ENCODE measurements at places on chromosomes 5 and 9.

- no peak for DNase-seq
These were observed 143.4 kb downstream of the TENT4A start for GRCh38 chr5:6856653-6857052.

GRCh38 chr5:180323941-180324600 is 29.1 kb downstream of the GFPT2 start:
- no peak for DNase-seq

DNA sequence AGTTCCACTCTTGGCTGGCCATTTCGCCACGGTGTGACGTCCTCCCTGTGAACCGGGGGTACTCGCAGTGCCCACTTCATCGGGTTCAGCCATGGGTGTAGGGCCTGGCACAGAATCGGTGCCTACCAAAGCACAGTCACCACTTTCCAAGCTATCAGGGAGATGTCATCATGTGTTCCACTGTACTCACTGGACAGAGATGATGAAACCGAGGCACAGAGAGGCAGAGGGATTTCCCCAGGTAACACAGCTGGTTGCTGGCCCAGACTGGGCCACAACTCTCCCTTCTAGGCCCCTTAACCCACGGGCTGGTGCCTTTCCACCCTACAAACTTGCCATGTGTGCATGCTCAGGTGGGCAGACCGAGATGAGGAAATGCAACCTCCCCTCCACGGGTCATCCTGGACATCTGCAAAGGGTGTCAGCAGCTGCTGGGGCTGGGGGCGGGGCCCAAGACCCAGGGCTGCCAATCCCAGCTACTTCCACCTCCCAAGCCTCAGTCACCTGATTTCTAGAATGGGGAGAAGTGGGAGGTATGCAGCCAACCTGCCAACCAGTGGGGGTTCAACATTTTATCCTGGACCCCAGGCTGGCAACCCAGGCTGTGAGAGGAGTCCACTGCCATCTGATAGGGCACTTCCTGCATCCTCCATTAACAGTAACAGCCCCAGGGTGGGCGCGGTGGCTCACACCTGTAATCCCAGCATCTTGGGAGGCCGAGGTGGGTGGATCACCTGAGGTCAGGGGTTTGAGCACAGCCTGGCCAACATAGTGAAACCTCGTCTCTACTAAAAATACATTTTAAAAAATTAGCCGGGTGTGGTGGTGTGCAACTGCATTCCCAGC is 893 bp upstream of the SH2D3C start:
- peak; percentile 42 for DNase-seq

GRCh38 chr5:1809416-1810035 is 8.3 kb downstream of the NDUFS6 start:
- DNase-seq, result no peak

DNA sequence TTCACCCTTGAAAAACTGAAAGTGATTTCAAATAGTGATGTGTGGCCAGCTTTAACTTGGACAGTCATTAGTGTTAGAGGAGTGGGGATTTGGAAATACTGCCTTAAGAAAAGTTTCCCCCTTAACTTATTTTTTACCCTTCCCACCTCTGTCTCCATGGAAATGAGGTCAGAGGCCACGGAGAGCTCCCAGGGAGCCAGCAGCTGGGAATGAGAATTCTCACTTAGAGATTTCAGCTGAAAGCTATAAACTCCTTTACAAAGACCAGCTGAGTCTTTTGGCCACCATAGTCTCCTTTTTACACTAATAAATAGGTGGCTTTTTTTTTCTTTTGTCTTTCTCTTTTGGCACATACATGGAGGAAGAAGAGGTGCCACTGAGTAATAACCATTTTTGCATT is 45.7 kb upstream of the PIK3R1 start:
- DNase-seq, result no peak

- no peak for DNase-seq
These were observed 79.4 kb downstream of the NLN start for GRCh38 chr5:65801352-65801783.

DNA sequence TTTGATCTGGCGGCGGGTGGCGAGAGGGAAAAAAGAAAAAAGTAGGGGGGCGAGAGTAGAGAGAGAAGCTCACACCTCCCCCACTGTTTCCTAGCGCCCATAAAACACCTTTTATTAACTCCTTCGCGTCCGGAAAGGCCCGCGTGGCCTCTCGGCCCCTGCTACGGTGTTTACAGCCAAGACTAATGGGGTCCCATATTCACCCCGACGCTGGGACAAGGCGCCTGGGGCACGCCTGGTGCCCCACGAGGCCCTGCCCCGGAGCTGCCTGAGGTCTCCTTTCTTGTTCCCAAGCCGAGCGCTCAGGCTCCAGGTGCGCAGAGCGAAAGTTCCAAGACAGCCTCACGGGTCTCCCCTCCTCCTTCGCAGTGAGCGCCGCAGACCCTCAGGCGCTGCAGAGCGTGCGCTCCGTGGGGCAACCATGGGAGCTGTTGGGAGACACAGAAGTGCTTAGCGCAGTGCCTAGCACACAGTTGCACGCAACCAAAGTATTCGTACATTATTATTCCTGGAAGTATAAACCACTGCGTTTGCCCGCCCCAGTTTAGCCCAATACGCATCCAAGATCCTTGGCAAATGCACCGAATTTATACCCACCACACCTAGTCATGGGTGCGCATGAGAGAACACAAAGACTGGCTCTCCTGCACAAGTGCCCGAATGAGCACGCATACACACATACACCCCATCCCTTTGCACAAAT is 4.3 kb downstream of the HAND1 start:
- DNase-seq, result no peak

GRCh38 chr5:121024416-121025311 is 560.6 kb downstream of the PRR16 start:
- DNase-seq, result no peak

GRCh38 chr9:69584759-69585158 is 87.4 kb downstream of the APBA1 start:
- DNase-seq, result no peak

GRCh38 chr9:15746905-15747304 is 194.1 kb downstream of the CCDC171 start:
- DNase-seq, result no peak

DNA sequence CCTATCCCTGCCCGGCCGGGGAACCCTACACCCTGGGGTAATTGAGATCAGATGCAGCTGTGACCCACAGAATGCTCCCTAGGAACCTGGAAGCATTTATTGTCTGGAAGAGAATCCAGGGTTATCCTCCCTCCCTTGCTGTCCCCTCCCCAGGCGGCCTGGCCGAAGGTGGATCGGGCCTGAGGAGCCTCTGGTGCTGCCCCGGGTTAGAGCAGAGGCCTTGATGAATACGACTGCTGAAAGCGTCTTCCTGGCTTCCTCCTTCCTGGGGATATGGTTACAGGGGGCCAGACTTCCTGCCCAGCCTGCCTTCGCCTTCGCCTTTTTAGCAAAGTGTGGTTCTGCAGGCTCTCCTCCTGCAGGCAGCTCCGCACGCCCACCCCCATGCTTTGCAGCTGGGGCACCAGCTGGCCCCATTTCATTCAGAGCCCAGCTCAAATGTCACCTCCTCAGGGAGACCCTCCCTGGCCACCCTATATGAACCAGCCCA is 22.5 kb upstream of the PTGS1 start:
- no peak for DNase-seq

DNA sequence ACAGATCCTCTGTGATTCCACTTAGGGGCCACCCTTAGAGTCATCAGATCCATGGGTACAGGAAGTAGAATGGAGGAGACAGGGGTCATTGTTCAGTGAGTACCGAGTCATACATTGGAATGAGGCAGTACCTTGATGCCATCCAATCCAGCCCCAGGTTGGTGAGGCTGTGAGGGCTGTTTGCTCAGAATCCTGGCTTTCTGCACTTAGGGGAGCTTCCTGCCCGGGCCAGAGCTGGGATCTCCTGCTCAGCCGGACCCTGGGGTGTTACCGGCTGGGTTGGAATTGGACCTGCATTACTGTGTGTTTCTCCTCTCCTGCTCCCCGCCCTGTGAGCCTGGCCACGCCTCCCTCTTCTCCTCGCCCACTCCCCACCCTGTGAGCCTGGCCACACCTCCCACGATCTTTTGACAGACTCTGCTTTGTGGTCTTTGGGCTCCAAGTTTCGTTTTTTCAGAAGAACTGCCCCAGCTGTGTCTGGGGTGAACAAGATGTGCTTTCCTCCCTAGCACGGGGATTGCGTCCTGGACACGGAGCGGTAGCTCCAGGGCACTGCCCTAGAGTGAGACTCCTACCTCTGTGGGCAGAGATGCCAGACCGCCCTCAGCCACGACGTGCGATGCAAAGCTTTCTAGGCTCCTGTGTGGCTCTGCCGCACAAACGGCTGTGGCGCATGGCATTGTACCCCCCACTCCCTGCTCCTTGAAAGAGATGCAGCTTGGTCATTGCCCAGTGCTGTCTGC is 15.4 kb downstream of the TRAF2 start:
- DNase-seq, result peak; percentile 74

GRCh38 chr9:75927356-75927755 is 36.9 kb downstream of the PCSK5 start:
- DNase-seq, result no peak

GRCh38 chr5:139647506-139648204 is 494 bp upstream of the CXXC5 start:
- no peak for DNase-seq

DNA sequence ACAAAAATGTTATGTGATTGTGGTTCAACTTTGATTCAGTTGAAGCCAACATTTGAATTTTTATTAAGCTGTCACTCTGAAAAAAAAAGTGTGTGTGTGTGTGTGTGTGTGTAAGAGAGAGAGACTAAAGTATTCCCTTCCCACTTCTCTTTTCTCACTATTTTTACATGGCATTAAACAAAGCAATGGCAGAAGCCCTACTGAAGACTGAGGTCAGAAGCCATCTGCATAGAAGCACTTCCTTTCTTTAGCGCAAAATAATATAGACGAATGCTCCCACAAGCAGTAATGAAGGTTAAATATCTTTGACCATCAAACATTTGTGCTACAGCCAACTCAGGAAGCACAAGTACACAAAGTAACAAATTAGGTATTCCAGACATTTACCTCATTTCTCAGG is 540.5 kb downstream of the KCTD16 start:
- DNase-seq, result no peak

DNA sequence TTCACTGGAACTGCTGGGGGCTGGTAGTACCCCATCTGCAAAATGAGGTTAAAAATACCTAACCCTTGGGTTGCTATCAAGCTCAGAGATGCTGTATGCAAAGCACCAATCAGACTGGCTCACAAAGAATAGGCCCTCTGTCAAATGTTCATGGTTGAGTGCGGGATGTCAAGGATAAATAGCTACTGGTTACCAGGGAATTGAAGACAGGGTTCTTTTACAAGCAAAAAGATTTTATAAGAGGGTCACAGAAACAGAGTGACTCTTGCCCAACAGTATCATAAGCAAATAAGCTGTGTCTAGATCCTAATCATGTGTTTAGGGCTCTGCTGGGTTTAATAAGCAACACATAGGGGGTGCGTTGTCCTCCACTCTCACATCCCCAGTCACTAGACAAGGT is 11.9 kb downstream of the SYK start:
- no peak for DNase-seq

DNA sequence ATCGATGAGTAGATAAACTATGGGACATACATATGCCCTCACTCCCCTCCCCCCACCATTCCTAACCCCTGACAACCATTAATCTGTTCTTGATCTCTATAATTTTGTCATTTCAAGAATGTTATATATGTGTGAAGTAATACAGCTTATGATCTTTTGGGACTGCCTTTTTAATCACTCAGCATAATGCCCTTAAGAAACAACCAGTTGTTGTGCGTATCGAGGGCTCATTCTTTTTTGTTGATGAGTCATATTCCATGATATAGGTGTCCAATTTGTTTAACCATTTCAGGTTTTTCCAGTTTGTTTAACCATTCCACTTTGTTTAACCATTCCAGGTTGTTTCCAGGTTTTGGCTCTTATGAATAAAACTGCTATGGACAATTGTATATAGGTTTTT is 75.6 kb downstream of the ARHGEF28 start:
- DNase-seq, result no peak

GRCh38 chr9:95360866-95361265 is 43.4 kb upstream of the FANCC start:
- no peak for DNase-seq

- no peak for DNase-seq
These were observed 39.4 kb upstream of the PPP2R2B start for GRCh38 chr5:146917931-146918330.

DNA sequence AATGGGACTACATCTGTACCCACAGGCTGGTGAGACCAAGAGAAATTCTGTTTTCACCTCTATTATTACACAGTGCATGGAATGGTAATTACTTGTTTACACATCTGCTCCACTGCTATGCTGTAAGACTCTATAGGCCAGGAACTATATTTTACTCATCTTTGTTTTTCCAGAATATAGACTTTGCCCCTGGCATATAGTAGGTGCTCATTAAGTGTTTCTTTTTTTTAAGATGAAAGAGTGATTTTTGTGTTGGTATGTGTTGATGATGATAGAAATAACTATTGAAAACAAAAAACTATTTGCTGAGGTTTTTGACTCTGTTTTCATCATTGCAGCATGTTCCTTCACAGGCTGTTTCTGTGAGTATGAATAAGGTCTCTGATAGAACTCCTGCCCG is 294.7 kb downstream of the CSNK1G3 start:
- DNase-seq, result no peak

GRCh38 chr5:6803981-6804550 is 90.8 kb downstream of the TENT4A start:
- no peak for DNase-seq

DNA sequence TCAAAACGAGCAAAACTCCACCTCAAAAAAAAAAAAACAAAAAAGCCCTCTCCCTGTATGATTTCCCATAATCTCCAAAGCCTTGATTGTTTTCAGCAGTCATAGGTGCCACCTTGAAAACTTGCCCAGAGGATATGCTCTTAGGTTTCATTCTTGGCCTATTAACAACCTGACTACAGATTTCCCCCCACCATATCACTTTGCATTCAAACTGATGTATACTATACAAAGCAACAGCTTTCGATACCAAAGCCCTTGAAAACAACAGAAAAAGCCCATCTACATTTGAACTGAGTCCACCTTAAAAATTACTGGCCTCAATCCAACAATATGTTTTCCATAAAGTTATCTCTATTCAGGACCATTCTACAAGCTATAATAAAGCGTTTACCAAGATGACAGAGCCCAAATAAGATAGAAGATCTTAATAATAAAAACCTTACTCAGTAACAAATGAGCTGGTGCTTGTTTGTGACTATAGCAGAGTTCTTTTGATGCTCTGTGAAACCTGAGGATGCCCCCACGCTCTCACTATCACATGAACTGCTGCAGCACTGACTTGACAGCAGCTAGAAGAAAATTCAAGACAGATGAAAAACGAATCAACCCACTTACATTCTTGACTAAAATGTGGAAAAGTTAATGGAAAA is 44.4 kb downstream of the FNBP1 start:
- DNase-seq, result no peak

DNA sequence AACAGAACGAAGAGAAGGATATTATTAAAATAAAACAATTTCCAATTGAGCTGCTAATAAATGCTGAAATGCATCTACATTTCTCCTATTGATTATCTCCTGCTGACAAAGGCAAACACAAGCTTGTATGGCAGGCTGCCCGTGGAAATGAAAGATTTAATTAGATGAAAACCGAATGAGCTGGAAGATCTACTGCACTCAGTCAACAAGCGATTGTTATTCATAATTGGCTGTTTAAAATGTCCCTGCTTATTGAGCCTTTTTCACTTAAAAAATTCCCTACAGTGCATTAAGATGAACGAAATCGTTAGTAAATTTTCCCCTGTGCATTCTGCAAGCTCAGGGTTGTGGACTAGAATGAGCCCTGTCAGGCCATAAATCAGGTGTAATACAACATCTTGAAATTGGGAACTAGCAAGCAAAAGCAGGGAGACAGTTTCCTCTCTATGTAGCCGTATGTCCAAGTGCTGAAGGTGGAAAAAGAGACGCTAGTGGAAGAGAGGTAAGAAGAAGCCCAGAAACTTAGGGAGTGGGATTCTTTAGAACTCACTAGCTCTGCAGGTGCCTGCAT is 28.5 kb upstream of the KIF4B start:
- DNase-seq, result no peak
